ENCODE measurements at places on chromosomes 2 and 18.

DNA sequence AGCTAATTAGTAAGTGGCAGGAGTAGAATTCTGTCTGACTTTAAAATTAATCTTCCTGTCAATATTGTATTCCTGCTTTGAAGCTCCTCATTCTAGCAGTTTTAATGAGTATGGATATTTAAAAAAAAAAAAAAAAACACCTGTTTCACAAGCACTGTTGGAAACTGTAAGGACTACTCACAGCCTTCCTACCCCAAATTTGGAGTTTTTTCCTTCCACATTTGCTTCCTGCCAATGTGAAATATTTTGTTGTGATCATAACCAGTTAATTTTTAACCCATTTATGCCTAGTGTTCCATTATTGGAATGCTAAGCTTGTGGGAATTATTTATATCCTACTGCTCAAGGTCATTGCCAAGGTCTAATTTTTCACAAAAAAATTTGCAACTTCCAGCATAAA is 36.1 kb upstream of the SCYGR2 start:
- DNase-seq, result no peak

GRCh38 chr18:10202845-10203321 is 251.6 kb upstream of the APCDD1 start:
- DNase-seq, result no peak

- DNase-seq, result no peak
These were observed 8.0 kb downstream of the ME2 start for GRCh38 chr18:50886929-50887328.

DNA sequence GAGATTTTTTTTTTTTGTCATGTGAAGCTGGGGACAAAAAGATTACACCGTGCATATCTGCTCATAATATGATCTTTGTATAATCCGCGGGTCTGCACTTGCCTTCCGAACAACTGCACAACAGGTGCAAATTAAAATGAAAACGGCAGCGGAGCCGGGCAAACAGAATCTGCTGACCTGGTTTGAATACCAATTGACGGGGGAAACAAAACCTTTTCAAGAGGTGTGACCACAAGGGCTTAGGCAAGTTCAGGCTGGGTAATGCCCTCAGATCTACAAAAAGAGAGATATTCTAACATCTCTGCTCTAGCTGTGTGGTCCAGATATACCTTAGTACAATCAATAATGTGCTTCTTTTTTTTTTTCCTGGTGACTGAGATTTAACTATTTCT is 88.5 kb downstream of the ZEB2 start:
- no peak for DNase-seq

DNA sequence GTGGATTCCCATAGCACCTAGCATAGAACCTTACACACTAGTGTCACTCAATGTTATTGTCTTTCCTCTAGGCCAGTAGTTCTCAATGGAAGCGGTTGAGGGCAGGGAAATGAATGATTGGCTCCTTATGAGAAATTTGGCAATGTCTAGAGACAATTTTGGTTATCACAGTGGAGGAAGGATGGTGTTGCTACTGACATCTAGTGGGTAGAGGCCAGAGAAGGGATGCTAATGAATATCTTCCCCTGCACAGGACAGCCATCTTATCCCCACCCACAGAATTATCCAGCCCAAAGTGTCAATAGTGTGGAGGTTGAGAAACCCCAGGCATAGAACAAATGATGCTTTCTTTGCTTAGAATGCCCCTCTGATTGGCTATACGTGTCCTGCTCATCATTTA is 15.8 kb downstream of the C18orf63 start:
- DNase-seq, result no peak

- no peak for DNase-seq
These were observed 137.3 kb downstream of the GALNT14 start for GRCh38 chr2:31000970-31001369.

DNA sequence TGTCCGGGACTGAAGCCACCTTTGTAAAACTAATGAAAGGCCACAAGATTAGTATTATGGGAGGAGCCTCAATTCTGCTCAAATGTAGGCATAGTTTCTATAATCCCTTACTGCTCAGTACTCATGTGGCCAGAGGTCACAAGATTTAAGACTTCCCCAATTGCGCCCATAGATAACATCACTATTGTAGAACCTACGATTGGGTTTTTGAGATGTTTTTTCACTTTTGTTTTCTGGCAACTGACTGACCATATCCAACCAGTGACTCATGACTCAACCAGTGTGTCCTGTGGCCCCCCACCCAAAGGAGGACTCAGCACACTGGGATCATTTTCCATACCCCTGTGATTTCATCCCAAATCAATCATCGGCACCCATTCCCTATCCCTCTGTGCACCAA is 15.2 kb upstream of the TSPYL6 start:
- DNase-seq, result no peak

GRCh38 chr18:11607906-11608305 is 1.5 kb upstream of the SLC35G4 start:
- DNase-seq, result peak; percentile 11

- no peak for DNase-seq
These were observed 15.0 kb downstream of the SNTG2 start for GRCh38 chr2:965640-966147.

- DNase-seq, result peak; percentile 33
These were observed 19.4 kb upstream of the RNF138 start for GRCh38 chr18:32072321-32072720.

- no peak for DNase-seq
These were observed 15.6 kb downstream of the HRH4 start for GRCh38 chr18:24475926-24476589.

DNA sequence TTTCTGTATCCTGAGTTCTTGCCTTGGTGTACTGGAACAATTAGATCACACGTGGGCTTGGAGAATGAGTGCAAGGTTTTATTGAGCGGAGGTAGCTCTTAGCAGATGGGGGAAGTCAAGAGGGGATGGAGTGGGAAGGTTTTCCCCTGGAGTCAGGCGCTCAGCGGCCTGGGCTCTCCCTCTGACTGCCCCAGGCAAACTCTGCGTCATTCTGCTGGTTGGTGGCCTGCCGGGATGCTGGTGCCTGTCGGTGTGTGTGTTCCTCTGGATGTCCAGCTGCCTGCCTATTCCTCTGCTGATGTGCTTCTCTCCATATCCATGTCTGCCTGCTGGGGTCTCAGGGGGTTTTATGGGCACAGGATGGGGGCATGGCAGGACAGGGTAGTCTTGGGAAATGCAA is 111.0 kb downstream of the TRIB2 start:
- no peak for DNase-seq

DNA sequence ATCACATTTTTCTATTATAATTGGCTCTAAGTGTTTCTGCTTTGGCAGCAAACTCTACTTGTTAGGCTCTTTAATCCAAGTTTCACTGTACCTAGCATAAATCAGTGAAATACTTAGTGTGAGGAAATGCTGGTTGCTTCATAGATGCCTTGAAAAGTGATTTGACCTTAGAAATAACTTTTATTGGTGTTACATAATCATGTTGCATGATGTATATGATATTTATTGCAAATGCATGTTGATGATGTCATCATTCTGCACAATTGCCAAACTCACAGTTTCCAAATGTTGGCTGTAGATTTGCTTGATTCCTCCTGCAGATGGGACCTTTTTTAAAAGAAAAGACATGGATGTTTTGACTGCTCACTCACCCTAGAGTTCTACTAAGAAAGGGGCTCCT is 137.6 kb upstream of the BCL2L11 start:
- no peak for DNase-seq

DNA sequence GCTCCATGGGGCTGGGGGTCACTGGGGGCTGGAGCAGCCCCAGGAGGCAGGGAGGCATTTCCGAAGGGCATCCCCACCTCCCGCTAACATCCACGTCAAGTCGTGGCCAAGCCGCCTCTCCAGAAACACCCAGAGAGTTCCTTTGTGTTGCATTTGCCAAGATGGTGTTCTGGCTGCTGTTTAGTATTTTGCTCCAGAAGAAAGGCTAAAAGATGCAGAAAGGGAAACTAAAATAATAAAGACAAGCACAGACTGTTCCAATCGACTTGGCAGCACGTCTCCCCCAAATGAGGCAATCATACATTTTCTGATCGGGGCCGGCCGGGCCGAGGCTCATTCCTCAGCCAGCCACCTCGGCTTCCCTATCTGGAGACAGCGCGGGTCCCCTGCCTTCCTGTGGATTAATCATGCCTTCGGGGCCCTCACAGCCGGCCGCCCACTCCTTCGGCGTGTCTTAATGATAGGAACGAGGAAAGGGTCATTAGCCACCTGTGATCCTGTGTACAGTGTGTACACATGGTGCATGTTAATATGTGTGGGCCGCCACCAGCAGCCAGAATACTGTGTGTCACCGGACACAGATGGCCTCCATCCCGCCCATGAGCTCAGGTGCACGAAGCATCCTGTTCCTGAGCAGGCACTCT is 169.2 kb downstream of the KLHL29 start:
- DNase-seq, result no peak

- DNase-seq, result no peak
These were observed 207.9 kb upstream of the HDAC4 start for GRCh38 chr2:239608723-239609122.

GRCh38 chr2:17422061-17422460 is 96.2 kb downstream of the RAD51AP2 start:
- DNase-seq, result no peak

DNA sequence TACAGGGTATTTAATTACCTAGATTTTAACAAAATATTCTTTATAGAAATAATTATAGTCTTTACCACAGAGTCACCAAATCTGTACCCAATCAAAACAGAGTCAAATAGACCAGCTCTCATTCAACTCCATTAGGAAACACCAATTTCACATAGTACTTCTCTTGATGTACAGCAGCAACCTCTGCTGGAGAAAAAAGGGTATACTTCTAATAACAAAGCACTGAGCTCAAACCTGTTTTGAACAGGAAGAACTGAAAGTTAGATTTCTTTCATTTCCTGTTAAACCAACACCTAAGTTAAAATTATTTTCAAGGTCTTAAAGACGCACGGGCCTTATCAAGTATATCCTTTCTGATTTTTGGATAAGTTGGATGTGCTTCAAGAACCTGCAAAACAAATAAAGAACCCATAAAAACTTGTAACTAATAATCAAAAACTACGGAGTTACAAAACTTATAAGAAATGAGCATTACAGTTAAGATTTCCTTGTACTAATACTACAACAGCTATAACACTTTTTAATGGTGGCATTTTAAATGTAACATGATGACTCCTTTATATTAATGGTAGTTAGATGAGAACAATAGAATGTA is 79.0 kb downstream of the TTC21B start:
- peak; percentile 62 for DNase-seq

- DNase-seq, result no peak
These were observed 262.7 kb upstream of the FN1 start for GRCh38 chr2:215698566-215698965.

GRCh38 chr2:156331572-156332283 is 793 bp downstream of the NR4A2 start:
- DNase-seq, result no peak

DNA sequence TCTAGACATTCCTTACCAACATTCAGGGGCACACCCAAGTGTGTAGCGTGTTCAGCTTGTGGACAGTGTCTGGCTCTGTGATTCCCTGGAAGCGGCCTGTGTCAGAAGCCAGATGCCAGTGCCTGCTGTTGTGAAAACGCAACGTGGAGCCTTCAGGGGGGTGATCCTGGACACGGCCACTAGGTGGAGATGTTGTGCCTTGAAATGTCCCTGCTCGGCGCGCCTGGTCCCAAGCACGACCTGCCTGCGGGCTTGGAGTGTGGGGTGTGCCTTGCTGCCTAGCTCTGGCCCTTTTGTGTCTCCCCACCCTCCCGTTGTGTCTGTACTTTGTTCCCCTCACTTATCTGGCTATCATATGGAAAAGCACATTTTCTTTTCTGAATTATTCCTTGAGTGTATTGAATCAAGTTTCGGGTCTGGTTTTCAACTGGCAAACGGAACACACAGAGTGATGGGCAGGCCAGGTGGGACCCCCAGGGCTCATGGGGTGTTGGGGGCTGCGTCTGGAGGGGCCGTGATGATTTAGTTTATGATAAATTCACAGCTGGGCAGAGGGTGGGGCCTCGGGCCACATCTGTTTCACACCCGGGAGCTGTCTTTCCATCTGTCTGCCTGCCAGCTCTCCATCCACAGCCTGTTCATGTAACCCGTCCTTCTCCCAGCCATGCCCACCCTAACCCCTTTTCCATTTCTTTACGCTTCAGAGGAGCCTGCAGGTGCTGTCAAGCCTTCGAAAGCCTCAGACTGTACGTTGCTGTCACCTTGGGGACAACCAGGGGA is 95.5 kb downstream of the DYSF start:
- DNase-seq, result peak; percentile 78

DNA sequence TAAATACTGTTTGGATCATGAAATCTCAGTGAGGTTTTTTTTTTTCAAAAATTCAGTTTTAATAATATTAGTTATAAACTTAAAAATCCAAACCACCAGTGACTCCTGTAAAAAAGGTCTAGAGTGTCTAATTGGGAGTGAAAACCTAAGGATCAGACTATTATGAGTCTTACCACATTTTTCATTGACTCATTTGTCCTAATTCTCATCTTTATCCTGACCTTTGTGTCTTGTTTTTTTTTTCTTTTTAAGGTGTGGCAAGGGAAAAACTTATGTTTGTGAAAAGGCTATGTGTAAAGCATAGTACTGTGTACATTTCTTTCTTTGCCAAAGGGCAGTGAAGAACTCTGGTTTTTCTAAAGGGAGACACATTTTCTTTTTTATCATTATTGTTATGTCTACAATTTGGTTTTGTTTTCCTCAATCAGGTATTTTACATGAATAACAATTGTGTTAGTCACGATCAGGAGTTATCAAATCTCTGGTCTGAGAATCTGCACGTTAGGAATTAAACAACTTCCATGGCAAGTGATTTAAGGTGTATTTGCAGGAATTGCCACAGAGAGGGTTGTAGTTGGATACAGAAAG is 52.6 kb downstream of the RHBDD1 start:
- DNase-seq, result no peak

DNA sequence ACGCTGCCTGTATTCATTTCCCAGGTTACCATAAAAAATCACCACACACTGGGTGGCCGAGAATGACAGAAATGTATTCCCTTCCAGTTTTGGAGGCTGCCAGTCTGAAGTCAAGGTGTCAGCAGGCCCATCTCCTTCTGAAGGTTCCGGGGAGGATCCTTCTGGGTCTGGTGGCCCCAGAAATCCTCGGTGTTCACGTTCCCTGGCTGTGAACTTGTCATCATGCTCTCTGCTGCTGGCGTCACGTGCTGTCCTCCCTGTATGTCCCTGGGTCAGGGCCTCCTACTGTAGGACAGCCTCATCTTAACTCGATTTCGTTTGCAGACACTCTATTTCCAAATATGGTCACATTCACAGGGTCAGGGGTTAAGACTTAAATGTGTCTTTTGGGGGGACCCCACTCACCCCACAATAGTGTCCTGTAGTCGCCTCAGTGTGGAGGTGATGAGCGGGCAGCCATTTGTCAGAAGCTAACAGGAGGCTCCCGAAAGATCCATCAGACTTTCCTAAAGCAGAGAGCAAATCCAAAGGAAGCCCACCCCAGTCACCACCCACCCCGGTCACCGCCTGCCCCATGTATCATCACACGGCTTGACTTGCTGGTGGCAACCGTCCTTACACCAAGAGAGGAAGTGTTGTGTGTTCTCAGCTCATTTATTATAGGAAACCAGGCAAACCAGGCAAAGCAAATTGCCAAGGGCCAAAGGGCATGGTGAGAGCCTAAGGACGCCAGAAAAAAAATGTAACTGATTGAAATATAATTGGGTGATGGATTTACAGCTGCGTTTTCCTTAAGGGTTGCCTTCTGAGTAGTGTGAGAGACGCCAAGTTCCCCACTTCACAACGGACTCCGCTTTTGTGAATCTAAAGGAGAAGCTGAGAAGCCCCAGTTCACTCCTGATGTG is 148.8 kb upstream of the ZNF236 start:
- DNase-seq, result no peak

- no peak for DNase-seq
These were observed 2.0 kb downstream of the SRSF7 start for GRCh38 chr2:38748943-38749804.

- DNase-seq, result no peak
These were observed 53.7 kb downstream of the CWC22 start for GRCh38 chr2:179953359-179953758.

- DNase-seq, result no peak
These were observed 133.0 kb upstream of the MMADHC start for GRCh38 chr2:149720615-149721014.

Data from globus pallidus (tissue), 1 donor.